LHCN-M2 (cell line): ENCODE measurements at places on chromosomes 12 and 14. TPM values are rescaled to one million over a fixed set of nuclear protein-coding genes. Genes with fewer than 3 reads are reported as not detected.

DNA sequence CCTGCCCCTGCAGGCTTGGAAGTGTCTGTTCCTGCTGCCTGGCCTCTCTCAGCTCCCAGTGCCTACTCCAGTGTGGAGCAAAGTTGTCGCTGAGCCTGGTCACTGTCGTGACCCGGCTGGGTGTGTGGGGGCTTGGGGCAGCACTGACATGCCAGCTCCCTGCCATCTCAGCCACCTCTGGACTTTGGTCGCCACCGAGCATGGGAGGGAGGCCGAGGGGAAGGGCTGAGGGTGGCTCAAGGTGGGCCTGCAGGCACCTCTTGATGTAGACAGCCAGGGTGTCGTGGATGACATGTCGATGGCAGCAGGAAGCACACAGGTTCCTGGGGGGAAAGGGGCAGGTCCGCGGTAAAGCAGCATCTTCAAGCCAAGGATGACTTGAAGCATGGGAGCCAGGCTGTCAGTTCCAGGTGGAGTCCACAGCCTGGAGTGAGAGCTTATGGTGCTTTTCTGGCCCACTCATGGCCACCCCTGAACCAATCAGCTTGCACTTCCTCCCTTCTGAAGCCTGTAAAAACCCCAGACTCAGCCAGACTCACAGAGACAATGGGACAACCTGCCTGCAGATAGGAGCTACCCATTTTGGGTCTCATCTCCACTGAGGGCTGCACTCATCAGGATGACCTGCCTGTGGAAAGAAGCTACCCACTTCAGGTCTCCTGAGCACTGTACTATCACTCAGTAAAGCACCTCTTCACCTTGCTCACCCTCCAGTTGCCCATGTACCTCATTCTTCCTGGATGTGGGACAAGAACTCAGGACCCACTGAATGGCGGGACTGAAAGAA, 210.1 kb downstream of the MON2 start:
- DNase-seq, result no peak

GRCh38 chr14:21030531-21030930, 514 bp downstream of the TPPP2 start:
- no peak for DNase-seq

DNA sequence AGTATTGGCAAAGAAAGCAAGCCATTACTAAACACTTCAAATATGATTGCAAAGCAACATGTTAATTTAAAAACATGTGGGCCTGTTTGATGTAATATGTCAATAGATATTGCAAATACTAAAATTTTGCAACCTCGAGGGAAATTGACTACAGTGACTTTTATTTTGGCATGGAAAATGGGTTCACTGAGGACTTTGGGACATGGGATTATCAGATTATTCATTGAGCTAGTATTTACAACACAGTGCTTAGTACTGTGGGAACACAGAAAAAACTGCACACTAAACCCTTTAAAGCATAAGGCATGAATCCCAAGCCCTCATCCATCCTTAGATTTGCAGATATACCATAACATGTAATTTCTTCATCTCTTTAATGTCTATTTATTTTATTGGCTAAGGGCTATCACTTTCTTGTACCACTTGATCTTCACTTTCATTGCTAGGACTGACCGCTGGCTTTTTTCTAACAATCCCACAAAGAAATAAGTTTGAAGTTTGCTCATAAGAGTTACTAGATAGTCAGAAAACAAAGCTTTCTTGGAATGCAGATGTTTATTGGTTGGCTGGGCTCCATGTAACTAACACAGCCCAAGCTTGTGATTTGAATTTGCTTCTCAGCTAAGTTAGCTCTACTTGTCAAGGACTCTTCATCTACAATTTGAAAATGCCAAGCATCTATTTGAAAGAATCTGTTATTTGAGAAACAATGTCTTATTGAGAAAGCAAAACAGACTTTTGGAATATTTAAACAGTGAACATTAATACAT, 48.7 kb downstream of the PPFIBP1 start:
- DNase-seq, result peak; percentile 52

ASCL1 gene
- not detected in 2 replicates for total RNA-seq

DNA sequence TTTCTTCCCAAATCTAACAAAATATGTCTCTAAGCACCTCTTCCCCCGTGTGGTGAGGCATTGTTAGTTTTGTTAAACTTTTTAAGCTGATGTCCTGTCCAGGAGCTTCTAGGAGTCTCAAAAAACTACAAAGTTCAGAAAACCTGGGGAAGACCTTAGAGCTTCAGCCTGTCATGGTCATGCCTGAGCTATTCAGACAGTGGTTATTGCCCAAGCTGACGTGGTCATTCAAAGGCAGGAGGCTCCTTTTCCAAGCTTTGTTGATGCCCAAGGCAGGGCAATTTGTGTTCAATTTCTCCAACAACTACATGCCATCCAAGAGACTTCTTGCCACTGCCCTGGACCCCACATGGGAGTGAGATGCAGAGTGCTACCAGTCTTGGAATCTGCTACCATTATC, 5.8 kb upstream of the LYZ start:
- DNase-seq, result no peak

GRCh38 chr12:31973818-31974217, 14.6 kb downstream of the RESF1 start:
- DNase-seq, result no peak

DNA sequence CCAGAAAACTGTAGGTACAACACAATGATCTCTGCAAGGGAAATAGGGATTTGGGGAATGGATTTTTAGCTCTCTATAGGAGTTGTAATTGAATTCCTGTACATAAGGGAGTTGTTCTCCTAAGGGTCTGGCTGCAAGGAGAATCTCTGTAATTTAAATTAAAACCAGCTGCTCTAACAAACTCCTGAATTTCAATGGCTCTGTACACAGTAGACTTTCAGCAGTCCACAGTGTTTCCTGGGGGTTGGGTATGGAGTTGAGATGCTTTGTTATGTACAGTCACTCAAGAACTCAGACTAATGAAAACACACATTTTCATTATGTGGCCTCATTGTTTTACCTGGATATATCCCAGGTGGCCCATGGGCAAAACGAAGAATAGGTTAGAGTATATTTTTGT, 93.2 kb downstream of the NAV3 start:
- no peak for DNase-seq

- DNase-seq, result peak; percentile 94
Observed at GRCh38 chr14:50060871-50061663, 55.3 kb downstream of the VCPKMT start.

GRCh38 chr12:13368431-13368830, 171.9 kb downstream of the EMP1 start:
- DNase-seq, result no peak

DNA sequence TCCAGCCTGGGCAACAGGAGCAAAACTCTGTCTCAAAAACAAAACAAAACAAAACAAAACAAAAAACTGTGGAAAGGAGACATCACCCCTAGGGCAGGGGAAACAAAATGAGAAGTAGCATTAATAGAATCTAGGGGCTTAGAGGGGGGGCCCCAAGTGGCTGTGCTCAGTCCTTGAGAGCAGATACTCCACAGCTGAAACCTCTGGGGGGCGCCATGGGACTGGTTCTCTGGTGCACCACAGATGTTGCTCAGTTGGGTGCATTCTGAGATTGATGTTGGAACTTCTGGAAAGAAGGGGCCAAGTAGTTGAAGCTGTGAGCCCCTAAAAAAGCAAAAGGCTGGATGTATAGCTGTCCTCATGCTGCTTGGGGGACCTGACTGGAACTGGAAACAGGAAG, 11.8 kb upstream of the SYNE2 start:
- no peak for DNase-seq

GRCh38 chr12:4997939-4998338, 45.7 kb upstream of the KCNA5 start:
- peak; percentile 95 for DNase-seq
